SK-MEL-5 (cell line): ENCODE measurements at places on chromosomes 12 and 14. TPM values are rescaled to one million over a fixed set of nuclear protein-coding genes. Genes with fewer than 3 reads are reported as not detected.

The SLC39A9 gene
- total RNA-seq: 94.5 and 101 TPM in 2 replicates

The SMOC1 gene
- 0.08 TPM in 1 of 2 replicates, not detected in the other for total RNA-seq

The METTL3 gene
- 44.5 and 46.8 TPM in 2 replicates for total RNA-seq

The SLC38A4 gene
- not detected in 2 replicates for total RNA-seq

The LMNTD1 gene
- not detected in 2 replicates for total RNA-seq

The MYRFL gene
- not detected in 2 replicates for total RNA-seq

The SDSL gene
- 8.3 and 8.6 TPM in 2 replicates for total RNA-seq

The SDR9C7 gene
- not detected in 2 replicates for total RNA-seq
